ENCODE measurements at places on chromosomes 2 and 18.

DNA sequence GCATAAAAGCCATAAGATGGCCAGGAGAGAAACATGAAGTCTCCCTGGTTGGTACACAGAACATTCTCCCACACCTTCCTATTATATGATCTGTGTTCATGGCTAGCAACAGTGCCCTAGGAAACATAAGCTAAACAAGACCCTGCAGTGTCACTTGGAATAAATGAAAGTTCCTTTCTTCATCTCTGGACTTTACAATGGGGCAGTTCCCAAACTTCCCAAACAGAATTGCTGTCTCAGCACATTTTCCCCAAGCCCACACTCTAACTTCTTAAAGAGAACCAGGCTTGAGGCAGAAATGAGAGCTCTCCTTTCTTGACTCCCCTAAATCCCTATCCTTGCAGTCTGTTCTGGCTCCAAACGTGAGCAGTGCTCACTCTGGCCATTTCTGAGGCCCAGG lies 173.2 kb upstream of the CREB1 start:
- DNase-seq: no peak

GRCh38 chr2:133641497-133641896 lies 73.2 kb upstream of the NCKAP5 start:
- DNase-seq: peak; percentile 80

DNA sequence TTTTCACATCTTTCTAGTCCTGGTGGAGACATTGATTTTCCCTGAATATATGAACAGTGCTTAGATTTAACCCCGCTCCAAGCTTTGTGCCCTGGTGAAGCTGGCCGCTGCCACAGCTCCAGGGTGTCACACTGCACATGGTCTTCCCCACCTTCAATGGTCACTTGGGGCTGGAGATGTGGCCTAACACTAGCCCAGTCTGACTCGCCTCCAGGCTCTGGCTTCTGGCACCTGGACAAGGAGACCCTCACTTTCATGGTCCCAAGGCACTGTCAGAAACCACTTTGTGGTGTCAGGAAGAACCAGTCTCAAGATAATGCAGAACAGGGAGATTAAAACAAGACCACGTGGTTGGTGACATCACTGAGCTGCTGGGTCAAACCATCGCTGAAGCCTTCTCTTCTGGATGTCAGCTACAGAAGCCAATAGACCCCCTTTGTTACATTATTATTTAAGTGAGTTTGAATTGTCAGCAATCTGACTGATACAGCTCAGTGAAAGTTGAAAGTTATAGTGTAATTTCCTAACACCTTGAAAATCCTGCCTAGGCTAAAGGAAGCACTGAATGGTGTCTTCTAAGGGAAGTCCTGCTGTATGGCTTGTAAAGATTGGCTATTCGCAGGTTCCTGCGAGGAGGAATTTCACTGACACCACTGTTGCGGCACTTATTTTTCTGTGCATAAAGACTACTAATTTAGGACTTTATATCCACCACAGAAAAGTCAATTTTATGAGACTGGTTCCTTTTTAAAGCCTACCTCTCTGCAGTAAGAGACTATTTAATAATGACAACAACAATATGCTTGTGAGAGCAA lies 55.0 kb upstream of the CTDP1 start:
- DNase-seq: no peak

DNA sequence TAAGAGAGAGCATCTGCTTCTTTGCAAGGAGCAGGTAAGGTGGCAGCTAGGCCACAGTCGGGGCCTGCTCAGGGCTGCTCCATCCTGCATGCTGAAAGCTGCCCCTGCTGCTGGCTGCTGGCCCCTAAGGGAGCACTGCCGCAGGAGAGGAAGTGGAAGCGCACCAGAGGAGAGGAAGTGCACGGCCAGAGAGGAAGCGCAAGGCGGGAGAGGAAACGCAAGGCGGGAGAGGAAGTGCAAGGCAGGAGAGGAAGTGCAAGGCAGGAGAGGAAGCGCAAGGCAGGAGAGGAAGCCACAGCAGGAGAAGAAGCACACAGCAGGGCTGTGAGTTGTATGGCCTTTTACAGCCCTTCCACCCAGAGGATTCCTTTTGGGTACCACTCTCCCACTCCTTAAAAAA lies 539.0 kb upstream of the TNP1 start:
- no peak for DNase-seq

DNA sequence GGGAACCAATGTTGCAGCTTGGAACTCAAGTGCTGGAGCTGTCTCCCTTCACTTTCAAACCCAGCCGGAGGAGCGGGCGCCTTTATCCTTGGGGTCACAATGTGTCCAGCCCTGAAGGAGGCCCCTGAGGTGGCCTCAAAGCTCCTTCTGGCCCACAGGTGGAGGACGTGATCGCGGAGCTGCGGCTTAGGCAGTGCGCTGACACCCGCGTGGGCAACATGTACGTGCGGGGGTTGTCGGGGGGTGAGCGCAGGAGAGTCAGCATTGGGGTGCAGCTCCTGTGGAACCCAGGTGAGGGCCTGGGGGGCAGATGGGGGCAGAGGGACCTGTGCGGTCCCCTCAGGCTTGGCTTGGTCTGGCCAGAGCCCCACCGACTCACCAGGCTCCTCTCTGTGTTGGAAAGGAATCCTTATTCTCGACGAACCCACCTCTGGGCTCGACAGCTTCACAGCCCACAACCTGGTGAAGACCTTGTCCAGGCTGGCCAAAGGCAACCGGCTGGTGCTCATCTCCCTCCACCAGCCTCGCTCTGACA lies 13.5 kb downstream of the ABCG8 start:
- no peak for DNase-seq

DNA sequence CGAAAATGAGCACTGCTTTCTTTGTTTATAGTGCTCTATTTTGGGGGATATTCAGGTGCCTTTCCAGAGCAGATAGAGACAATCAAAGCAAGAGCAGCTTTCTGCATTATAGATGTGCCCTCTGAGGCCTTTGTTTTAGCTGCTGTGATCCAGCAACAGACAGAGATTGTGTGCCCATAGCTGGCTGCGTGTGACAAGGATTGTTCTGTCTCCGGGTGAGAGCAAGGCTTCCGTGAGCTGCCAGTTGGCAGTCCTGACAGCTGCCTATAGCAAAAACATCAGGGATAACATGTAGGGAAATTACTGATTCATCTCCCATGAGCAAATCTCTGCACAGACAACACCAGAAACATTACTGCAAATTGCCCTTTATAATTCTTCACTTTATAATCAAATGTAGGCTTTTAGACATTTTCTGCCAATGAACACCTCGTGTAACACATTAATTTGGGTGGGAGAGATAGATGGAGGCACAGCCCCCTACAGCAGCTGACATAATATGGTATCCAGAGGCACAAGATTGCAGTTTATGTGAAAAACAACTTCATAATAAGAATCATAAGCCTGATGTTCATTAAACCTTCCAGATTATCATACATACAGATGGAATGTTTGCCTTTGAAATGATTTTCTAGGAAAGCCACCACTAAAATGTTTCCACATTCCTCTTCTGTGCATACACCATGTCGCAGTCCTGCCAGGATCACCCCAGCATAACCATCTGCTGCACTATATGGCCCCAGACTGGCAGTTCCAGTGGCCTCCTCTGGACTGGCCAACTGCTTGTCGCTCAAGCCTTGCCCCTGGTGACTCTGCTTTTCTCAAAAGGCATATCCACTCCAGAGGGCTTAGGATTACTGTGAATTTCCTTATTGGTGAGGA lies 131.2 kb downstream of the TRIB2 start:
- peak; percentile 73 for DNase-seq

Data from head of caudate nucleus (tissue), 42 donors.